ENCODE measurements at places on chromosomes 4 and X.

- DNase-seq = no peak
Observed at GRCh38 chr4:19010761-19011160, 989.2 kb upstream of the LCORL start.

DNA sequence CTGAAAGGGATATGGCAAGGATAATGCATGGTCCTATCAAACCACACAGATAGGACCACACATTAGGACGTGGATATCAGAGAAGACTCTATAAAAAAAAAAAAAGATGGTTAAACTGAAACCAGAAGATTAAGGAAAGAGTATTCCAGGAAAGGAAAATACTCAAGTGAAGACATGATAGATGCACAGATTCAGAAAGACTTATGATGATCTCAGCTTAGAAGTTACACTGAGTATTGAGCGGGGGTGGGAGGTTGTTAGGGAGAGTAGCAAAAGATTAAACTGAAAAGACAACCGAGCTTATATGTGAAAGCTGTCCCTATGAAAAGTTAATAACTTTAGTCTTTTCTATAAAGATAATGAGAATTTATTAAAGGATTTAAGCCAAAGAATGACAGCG lies 211.0 kb upstream of the EMCN start:
- DNase-seq = no peak

DNA sequence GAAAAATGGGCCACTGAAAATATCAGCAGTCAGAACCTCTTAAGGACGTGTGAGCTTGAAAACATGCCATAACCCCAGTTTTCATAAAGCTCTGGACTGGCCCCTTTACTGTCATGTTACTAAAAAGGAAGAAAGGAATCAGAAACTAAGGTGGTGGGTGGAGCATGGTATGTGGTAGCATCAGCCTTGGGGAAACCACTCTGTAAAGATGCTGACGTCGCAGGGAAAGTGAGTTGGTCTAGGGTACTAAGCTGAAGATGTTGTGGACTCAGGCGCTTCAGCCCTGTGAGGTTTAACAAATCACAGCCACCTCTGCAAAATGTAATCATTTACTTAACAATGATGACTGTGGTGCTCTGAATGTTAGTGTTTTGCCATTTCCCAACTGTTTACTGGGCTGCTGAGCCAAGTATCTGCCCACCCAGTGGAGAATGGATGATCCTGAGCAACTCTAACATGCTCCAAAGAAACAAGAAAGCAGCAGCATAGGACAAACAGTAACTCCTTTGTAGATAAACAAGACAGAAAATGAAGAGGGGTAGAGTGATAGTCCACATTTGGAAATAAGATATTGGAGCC lies 33.4 kb downstream of the C4orf54 start:
- no peak for DNase-seq

DNA sequence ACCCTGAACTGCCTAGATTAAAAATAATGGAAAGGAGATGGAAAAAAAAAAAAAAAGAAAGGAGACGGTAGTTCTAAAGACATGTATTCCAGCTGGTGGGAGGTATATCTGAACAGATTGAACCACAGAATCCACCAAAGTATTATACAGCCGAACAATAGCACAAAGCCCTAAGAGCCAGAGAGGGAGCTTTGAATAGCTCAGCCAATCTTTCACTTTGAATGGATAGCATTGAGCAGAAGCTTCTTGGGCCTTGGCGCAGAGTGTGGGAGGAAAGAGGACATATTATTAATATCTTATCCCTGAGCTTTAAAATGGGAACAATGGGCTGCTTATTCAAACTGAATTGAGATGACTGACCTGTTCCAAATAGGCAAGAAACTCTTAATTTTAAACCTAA lies 147.8 kb upstream of the PAQR3 start:
- no peak for DNase-seq

DNA sequence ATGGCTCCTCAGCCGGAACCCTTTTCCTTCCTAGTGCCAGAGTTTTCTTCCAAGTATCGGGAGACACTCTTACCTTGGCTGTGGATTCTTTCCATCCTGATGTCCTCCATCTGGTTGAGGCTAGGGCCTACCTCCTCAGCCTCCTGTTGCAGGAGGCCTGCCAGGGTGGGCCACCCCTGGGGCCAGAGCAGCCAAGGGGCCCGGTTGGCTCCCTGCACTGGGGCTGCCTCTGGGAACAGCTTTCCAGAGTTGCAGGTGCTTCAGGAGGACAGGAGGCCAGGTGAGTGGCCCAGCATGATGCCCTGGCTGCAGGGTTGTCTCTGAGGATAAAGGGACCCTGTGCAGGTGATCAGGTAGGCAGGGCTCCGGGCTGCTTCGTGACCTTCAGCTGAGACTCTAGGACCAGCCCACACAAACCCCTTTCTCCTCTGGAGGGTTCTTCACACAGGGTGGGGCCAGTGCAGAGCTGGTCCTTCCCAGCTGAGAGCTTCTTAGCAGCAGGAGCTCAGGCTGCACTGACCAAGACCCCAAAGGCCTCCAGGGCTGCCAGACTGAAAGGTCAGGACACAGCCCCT lies 5.3 kb upstream of the GPR78 start:
- DNase-seq = no peak

GRCh38 chrX:54495814-54496516 lies at the start of gene FGD1:
FGD1 (minus strand) TSS chrX:54496234; CDS start chrX:54495432, 802 bp downstream.
- DNase-seq = no peak

DNA sequence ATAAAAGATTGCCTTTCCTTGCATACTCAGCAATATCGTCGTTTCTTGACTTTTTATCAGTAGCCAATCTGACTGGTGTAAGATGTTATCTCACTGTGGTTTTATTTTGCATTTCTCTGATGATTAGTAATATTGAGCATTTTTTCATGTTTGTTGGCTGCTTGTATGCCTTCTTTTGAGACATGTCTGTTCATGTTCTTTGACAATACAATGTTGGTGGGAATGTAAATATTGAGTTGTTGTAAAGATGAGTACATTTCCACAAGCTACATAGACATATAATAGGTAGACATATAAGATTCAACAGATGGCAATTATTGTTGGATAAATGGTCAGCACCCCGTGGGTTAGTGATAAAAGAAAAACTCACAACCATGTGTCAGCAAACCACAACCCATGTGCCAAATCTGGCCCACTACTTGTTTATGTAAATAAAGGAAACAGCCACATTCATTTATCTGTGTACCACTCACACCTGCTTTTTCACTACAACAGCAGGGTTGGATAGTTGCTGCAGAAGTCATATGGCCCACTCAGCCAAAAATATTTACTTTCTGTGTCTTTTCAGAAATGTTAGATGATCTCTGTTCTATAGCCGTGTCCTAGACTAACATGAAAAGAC lies 153.1 kb upstream of the VCX start:
- no peak for DNase-seq

- no peak for DNase-seq
Observed at GRCh38 chr4:632196-632790, 6.9 kb downstream of the PDE6B start.

- DNase-seq = no peak
Observed at GRCh38 chr4:80091688-80092087, 18.7 kb upstream of the ANTXR2 start.
